Activated T-helper 1 cell treated with anti-CD3 and anti-CD28 coated beads, Interleukin-12 subunit alpha, Interleukin-12 subunit beta, Interleukin-2, Interleukin-4 antibody, amounts not matched to agents 30 ng/mL and 10 ng/mL and 1 ng/mL, durations not matched to agents 14 hours and 24 hours and 36 hours (primary cell): ENCODE measurements at places on chromosomes 11 and 22.

- peak overlapping the region; percentile 83 for H3K4me3 ChIP-seq
- no peaks in the 10 kb centered on the region for H3K27me3 ChIP-seq
- H3K4me1 ChIP-seq: peaks cover 99% of the 10 kb centered on the region
- peaks cover 61% of the 10 kb centered on the region for H3K36me3 ChIP-seq
- peak overlapping the region; percentile 94 for H3K27ac ChIP-seq
- DNase-seq: no peak
Measured at GRCh38 chr11:118215765-118216164, 9.0 kb downstream of the JAML start.

DNA sequence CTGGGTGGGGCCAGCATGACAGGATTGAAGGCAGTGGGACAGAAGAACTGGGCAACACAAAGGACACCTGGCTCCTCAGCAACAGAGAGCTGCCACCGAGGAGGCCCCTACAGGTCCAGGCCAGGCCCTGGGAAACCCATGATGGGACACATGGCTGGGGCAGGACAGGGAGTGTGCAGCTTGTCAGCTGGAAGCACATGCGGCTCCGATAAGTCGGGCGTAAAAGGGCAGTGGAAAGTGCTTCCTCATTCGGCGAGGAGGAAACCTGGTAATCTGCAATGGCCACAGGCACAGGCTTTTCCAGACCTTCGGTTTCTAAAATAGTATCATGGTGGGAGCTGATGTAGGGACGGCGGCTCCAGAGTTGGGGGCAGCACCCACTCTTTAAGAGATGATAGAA is 16.5 kb downstream of the GNAZ start:
- H3K27ac ChIP-seq: no peak overlapping the region
- no peaks in the 10 kb centered on the region for H3K36me3 ChIP-seq
- H3K4me1 ChIP-seq: no peaks in the 10 kb centered on the region
- H3K27me3 ChIP-seq: peaks cover 2% of the 10 kb centered on the region
- H3K4me3 ChIP-seq: no peak overlapping the region

- no peaks in the 10 kb centered on the region for H3K4me1 ChIP-seq
- peaks cover 5% of the 10 kb centered on the region for H3K27me3 ChIP-seq
- DNase-seq: no peak
- no peak overlapping the region for H3K27ac ChIP-seq
- H3K4me3 ChIP-seq: no peak overlapping the region
- no peaks in the 10 kb centered on the region for H3K36me3 ChIP-seq
Measured at GRCh38 chr22:45047260-45047659, 37.5 kb upstream of the PHF21B start.

- no peak for DNase-seq
- H3K4me1 ChIP-seq: no peaks in the 10 kb centered on the region
- H3K27ac ChIP-seq: no peak overlapping the region
- H3K36me3 ChIP-seq: no peaks in the 10 kb centered on the region
- H3K27me3 ChIP-seq: no peaks in the 10 kb centered on the region
Measured at GRCh38 chr11:120115272-120116000, 22.5 kb downstream of the TRIM29 start.

DNA sequence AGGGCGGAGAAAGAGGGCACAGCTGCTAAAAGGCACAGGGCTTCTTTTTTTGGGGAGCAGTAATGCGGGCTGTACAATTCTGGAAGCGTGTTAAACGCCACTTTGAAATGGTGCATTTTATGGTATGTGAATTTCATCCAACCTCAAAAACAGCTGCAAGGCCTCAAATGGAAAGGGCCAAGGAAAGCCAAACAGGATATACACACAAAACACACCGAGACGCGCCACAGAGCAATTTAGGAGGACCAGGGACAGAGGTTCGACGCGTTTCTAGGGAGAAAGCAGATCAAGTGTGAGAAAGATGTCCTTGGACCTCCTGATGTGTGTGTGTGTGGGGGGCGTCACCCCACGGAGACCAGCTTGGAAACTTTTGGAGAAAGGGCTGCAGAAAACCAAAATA is 31.1 kb downstream of the TSPAN4 start:
- H3K27me3 ChIP-seq: no peaks in the 10 kb centered on the region
- no peak overlapping the region for H3K4me3 ChIP-seq
- no peak for DNase-seq

DNA sequence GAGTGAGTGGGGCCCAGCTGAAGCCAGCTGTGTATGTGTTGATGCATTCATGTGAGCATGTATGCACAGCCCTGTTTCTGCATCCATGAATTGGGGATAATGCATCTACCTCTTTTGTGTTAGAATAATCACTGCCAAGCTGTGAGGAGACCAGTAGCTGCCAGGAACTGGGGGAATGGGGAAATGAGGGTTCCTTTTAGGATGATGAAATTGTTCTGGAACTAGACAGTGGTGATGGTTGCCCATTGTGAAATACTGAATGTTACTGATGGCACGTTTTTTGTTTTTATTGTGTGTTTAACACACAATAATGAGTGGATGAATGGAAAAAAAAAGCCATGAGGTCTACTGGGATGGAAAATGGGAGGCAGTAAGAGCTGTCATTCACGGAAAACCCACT is 45.3 kb upstream of the WNT11 start:
- H3K4me3 ChIP-seq: no peak overlapping the region
- peaks cover 5% of the 10 kb centered on the region for H3K27me3 ChIP-seq
- no peak for DNase-seq
- H3K4me1 ChIP-seq: no peaks in the 10 kb centered on the region

DNA sequence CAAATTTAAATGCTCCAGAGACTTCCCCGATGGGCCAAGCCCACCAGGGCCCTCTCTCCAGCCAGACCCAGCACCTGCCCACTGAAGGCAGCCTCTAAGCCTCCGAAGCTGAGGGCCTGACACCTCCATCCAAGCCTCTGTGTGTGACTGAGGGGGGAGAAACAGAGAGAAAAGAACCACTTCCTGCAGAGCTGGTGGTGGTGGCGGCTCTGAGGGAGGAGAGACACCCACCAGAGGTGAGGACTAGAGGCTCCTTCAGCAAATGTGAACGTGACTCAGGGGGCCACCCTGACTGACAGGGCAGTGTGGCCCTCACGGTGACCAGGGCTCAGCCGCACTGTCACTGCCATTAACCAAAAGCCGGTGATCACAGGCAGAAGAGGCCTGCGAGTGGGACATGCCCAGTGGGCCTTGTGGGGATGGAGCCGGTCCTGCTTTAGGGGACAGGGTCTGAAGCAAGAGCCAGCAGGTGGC is 31.0 kb upstream of the CD5 start:
- peaks cover 88% of the 10 kb centered on the region for H3K4me1 ChIP-seq
- peak overlapping the region; percentile 47 for H3K4me3 ChIP-seq
- no peaks in the 10 kb centered on the region for H3K27me3 ChIP-seq
- peak; percentile 58 for DNase-seq

DNA sequence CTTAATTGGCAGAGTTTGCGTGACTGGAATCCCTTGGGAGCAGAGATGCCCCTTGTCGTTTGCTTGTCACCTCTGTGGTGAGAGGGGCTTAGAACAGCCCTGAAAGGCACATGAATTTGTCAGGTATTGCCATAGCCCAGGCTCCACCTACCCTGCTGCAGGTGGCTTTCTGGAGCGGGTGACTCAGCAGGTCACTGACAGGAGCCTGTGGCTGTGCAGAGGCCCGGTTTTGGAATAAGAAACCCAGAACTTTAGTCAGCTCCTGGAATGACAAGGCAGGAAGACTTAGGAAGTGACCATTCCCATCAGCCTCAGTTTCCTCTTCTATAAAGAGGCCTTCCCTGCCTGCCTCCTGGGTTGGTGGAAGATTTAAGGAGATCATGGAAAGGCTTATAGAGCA is 539.7 kb downstream of the INSC start:
- no peak for DNase-seq
- H3K4me3 ChIP-seq: no peak overlapping the region
- H3K27me3 ChIP-seq: peaks cover 23% of the 10 kb centered on the region
- no peaks in the 10 kb centered on the region for H3K4me1 ChIP-seq
- H3K27ac ChIP-seq: no peak overlapping the region

- no peak overlapping the region for H3K27ac ChIP-seq
- peaks cover 4% of the 10 kb centered on the region for H3K27me3 ChIP-seq
- peak; percentile 70 for DNase-seq
- no peaks in the 10 kb centered on the region for H3K4me1 ChIP-seq
- H3K36me3 ChIP-seq: no peaks in the 10 kb centered on the region
- no peak overlapping the region for H3K4me3 ChIP-seq
Measured at GRCh38 chr22:30485362-30485988, 13.7 kb upstream of the SEC14L3 start.

DNA sequence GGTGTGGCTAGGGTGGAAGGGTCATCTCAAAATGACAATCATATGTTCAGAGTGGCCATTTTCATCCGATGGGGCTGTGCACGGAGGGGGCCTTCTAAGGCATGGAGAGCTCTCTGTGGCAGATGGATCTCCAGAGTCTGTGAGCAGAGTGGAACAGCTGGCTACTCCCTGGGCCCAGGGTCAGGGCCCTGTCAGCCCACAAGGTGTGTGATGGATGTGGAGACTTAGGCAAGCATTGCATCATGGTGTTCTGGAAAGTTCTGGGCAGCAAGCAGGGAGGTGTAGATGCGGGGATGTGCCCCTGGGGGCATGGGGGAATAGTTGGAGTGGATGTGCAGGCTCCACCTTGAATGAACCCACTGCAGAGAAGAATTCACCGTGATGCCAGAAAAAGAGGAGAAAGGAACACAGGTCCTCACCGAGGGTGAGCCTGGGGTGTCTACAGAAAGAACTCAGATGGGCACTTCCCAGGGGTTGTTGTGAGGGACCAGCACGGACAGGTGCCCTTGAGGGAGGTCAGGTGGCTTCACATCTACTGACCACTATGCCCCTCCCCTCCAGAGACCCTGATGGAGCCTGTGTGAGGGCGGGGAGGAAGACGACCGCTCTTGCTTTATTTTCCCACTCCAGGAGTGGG is 51.1 kb downstream of the CHRDL2 start:
- peaks cover 28% of the 10 kb centered on the region for H3K27me3 ChIP-seq
- no peak overlapping the region for H3K27ac ChIP-seq
- no peaks in the 10 kb centered on the region for H3K4me1 ChIP-seq

GRCh38 chr11:723120-723883 is 17.3 kb downstream of the EPS8L2 start:
- H3K27me3 ChIP-seq: peaks cover 25% of the 10 kb centered on the region
- H3K36me3 ChIP-seq: peaks cover 3% of the 10 kb centered on the region
- peak; percentile 40 for DNase-seq
- peak overlapping the region; percentile 75 for H3K4me3 ChIP-seq
- H3K4me1 ChIP-seq: peaks cover 8% of the 10 kb centered on the region
- peak overlapping the region; percentile 9 for H3K27ac ChIP-seq

GRCh38 chr11:60344146-60344545 is 17.1 kb downstream of the MS4A6E start:
- H3K27me3 ChIP-seq: peaks cover 6% of the 10 kb centered on the region
- H3K36me3 ChIP-seq: no peaks in the 10 kb centered on the region
- DNase-seq: no peak
- H3K4me1 ChIP-seq: no peaks in the 10 kb centered on the region
- H3K27ac ChIP-seq: no peak overlapping the region

DNA sequence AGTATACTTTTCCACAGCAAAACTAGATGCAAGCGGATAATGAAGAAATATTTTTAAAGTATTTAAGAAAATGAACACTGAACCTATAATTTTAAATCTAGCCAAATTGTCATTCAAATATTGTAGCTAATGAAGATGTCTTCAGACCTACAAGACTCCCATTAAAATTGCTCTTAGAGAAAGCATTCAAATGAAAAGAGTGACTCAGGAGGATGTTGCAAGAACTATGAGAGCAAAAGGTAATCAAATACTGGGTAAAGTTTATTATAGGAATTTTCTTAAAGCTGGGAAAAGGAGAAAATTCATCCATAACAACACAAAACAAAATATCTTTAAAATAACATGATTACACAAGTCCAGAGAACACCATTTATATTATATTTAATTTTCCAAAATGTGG is 5.4 kb upstream of the POU2AF1 start:
- no peak overlapping the region for H3K4me3 ChIP-seq
- no peak overlapping the region for H3K27ac ChIP-seq
- no peak for DNase-seq
- H3K36me3 ChIP-seq: peaks cover 7% of the 10 kb centered on the region
